ENCODE measurements at places on chromosomes 16 and 17.

DNA sequence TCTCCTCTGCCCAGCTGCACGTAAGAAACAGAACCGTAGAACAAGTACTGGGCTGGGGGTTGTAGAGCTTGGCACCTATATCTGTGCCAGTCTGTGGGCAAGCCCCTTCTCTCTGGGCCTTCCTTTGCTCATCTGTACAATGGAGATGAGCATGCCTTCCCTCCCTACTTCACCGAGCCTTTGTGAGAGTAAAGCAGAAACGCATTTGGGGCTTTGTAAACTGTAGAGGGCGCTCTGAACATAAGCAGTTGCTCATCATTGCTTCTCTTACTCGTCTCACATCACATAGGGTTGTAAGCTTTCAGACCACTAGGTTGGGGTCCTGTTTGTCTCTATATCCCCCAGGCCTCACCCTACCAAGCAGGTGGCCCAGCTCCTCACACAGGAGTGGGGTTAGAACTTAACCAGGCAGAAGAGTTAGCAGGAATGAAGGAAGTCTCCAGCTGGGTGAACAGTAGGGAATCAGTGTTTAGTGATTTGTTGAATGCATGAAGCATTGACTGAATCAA, 15.1 kb downstream of the SAMD14 start:
- DNase-seq: peak; percentile 98

GRCh38 chr16:31417916-31418315, 10.2 kb downstream of the COX6A2 start:
- no peak for DNase-seq

DNA sequence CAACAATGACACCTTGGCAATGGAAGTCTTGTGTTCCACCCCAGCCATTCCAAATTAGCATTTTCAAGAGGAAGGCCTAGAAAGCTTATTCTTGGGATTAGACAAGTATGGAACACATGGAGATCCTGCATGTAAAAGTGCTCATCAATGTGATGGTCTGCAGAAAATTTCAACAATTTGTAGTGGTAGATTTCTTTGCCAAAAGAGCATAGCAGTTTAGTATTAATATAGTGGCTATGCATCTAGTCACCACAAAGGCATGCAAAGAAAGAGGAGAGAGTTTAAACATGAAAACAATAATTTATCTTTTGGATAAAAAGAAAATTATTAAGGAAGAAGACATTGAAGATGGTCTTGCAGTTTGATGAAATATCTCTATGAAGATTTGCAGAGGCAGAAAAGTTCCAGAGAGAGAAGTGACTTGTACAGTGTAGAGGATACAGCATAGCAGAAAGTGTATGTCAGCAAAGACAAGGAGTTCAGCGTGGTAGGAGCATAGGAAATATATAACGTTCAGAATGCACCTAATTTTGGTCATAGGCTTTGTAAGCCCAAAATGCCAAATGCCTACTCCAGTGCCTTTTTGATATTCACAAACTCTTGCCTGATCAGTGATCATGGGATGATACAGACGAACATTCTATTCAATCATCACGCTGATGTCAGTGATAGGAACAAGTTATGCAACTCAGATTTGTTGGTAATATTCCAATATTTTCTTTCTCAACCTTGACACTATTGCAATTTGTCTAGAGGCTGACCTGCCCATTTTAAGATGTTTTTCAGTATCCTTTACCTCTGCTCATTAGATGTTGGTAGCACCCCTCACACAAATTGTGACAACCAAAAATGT, 727.9 kb upstream of the SOX9 start:
- no peak for DNase-seq

DNA sequence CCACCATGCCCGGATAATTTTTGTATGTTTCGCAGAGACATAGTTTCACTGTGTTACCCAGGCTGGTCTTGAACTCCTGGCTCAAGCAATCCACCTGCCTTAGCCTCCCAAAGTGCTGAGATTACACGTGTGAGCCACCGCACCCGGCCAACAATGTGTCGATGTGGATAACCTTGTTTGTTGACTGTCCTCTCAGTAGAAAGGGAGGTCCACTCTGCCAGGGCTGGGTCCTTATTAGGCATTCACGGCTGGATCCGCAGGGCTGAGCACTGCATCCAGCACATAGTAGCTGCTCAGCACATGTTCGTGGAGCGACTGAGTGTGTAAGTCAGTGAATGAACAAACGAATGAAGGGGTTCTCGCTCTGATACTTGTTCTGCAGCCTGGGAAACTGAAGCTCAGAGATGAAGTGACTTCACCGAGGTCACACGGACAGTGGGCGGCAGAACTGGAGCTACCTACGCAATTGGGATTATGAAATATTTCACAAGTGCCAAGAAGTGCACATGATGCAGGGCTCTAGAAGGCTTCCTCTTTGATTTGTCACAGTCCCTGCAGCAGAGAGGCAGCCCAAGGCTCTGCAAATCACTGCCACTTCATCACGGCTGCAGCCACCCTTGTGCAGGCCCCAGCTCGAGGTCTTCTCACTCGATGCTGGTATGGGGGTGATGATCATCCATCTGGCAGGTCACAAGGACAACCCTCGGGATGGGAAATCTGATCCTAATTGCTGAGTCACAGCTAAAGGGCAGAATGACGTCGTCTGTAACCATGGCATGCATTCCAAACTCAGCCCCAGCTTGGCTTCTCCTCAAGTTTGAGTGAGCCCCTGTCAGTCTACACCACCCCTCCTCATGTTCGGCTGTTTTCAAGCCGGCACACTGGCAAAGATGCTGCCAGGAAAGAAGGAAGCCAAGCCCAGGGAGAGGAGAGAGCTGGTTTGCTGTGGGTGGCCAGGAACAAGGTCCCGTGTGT, 28.0 kb upstream of the SNN start:
- DNase-seq: peak; percentile 11

DNA sequence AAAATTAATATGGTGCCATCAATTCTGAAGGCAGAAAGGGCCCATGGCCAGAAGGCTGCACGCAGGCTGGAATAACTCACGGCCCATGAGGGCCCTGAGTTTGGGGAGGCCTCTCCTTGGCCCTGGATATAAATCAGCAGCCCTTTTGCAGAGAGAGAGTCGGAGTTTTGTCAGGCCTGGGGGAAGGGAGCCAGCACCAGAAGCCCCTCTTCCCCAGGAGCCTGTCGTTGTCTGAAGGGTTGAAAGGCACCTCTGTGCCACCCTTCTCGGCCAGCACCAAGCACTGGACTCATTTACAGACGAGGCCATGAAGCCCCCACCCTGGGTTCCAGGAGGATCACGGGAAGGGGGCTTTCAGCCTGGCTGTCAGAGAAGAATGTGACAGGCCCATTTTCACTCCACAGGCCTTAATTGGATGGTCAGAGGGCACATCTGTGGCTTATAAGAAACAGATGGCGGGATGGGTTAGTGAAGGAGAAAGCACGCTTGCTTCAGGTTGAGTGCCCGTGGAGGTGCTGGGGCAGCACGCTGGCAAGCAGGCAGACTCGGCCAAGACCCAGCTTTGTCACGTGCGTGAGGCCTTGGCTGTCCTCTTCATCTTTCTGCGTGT, 140.6 kb downstream of the CLEC16A start:
- no peak for DNase-seq

GRCh38 chr17:60332574-60332973, 59.4 kb downstream of the USP32 start:
- DNase-seq: no peak

DNA sequence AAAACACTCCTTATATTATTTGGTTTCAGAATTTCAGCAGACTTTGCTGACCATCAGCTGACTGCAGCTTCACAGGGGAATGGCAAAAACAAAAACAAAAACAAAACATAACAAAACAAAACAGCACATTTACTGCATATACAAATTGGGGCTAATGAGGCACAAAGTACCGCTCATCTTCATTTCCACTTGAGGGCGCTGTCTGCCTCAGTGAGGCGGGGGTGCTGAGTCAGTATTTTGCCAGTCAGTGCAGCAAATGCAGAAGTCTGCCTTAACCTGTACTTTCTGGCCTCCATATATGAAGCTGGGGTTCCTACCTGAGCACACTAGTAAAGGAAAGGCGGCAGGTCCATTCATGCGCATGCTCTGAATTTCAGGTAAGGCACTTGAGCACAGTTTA, 13.5 kb upstream of the DYNLRB2 start:
- peak; percentile 70 for DNase-seq

GRCh38 chr16:63816276-63816675, 1305.6 kb downstream of the CDH11 start:
- no peak for DNase-seq

- no peak for DNase-seq
Observed at GRCh38 chr17:1494736-1495253, 2.3 kb upstream of the MYO1C start.

GRCh38 chr16:23107936-23108335, 41.3 kb downstream of the USP31 start:
- DNase-seq: no peak

DNA sequence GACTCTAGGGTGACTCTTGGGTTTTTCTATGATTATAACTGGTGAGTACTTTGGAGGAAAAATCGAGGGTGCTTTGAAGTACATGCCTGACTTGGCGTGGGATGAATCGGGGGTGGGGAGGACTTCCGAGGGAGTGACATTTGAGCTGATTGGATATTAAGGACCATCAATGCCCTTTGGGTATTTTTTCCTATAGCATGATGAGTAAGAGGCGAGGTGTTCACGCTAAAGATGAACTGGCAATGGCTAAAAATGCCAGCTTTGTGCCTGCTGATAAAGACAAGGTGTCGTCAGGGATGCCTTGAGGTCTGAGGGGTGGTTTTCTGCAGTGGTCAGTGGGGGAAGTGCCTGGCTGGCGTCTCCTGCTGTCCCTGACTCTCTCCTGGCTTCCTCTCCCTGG, 25.3 kb downstream of the USP43 start:
- DNase-seq: no peak

DNA sequence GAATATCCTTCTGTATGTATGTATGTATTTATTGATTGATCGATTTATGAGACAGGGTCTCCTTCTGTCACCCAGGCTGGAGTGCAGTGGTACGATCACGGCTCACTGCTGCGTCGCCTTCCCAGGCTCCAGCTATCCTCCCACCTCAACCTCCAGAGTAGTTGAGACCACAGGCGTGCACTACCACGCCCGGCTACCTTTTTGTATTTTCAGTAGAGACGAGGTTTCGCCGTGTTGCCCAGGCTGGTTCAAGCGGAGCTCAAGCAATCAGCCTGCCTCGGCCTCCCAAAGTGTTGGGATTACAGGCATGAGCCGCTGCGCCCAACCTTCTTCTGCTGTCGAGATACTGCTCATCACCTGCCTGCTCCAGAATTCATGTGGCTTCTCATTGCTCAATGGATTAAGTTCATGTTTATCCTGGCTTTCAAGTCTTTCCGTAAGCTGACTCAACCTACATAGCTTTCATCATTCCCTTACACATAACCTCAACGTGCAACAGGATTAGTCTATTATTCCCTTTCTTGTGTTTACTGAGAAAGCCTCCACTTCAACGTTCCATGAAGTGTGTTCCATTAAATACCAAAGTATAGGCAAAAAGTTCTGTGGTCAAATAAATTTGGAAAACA, 13.6 kb downstream of the TAC4 start:
- DNase-seq: no peak

DNA sequence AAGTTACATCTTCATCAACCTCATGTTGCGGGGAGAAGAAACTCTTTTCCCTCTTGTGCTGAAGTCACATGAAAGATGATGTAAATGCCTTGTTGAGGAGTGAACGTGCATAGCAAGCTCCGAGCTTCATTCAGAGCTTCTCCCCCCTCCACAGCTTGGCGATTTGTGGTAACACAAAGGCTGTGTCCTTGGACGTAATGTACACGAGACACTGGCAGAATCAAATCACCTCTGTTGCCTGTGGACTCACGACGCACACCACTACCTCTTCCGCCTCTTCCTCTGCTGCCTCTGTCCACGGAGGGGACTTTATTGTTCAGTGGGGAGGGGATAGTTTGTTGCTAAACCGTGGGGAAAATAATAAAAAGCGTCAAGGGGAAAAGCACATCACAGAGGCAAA, 54.9 kb upstream of the CHMP6 start:
- DNase-seq: no peak

GRCh38 chr16:19331794-19332193, 46.3 kb downstream of the CLEC19A start:
- no peak for DNase-seq

DNA sequence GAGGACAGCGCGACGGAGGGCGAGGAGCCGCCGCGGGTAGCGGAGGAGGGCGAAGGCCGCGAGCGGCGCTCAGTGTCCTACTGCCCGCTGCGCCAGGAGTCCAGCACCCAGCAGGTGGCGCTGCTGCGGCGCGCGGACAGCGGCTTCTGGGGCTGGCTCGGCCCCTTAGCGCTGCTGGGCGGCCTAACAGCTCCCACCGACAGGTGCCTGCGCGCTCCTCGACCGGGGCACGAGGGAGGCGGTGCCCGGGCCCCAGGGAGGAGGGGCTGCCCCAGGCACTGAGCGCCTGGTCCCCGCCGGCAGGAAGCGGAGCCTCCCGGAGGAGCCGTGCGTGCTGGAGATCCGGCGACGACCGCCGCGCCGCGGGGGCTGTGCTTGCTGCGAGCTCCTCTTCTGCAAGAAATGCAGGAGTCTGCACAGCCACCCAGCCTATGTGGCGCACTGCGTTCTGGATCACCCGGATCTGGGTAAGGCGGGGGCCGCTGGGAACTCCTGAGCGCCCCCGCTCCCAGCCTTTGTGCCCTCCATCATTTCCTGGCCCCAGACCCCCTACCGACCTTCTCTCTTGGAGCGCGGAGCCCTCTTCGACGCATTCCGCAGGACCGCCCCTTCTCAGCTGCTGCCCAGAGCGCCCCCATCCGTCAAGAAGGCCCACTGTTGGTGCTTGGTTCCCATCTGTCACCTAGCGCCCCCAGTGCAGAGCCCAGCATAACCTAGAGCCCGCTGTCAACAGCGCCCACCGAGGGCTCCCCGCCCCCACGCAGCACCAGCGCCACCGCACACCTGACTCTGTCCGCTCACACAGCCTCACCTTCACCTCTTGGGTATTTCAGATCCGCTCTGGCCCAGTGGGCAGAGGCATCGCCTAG, 3.7 kb downstream of the C17orf50 start:
- peak; percentile 87 for DNase-seq

- no peak for DNase-seq
Observed at GRCh38 chr17:21228111-21228510, 14.2 kb upstream of the TMEM11 start.

- no peak for DNase-seq
Observed at GRCh38 chr16:84667600-84668309, 19.4 kb downstream of the KLHL36 start.

DNA sequence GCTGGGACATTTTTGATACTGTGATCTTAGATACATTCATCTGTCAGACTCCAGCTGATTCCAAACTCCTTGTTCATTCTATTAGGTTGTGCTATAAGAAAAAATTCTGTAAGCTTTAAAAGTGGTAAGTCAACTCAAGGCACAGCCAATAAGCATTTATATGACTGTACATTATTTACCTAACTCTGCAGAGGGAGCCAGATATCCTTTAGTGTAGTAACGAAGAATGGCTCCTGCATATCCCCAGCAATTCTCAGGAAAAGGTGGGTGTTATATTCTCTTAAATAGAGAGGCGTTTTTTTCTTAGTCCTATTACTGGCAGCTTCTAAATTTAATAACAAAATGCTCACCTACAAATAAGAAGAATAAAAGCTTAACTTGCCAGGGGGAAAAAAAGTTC, 374.3 kb upstream of the GOT2 start:
- DNase-seq: no peak

GRCh38 chr17:9022573-9023391, 1.5 kb downstream of the NTN1 start:
- no peak for DNase-seq

- DNase-seq: no peak
Observed at GRCh38 chr17:38510421-38511149, 82.3 kb downstream of the ARHGAP23 start.
